NCI-H1930 (cell line): ENCODE measurements at places on chromosomes 12 and 14.

- no peak for DNase-seq
These were observed 671.5 kb downstream of the MED13L start for GRCh38 chr12:115606040-115606439.

- DNase-seq, result no peak
These were observed 1.5 kb downstream of the IRF2BPL start for GRCh38 chr14:77026930-77027537.

GRCh38 chr12:113462998-113463745 lies 8.5 kb downstream of the LHX5 start:
- DNase-seq, result no peak

DNA sequence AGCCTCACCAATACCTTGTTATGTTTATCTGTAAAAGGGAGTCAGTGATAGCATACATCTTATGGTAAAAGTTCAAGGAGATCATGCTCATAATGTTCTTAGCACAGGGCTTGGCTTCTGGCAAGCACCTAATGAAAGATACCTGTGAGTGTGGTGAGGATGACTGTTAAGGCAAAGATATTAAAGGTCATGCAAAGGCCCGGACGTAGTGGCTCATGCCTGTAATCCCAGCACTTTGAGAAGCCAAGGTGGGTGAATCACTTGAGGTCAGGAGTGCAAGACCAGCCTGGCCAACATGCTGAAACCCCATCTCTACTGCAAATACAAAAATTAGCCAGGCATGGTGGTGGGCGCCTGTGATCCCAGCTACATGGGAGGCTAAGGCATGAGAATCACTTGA lies 425.9 kb upstream of the TBX3 start:
- DNase-seq, result no peak

DNA sequence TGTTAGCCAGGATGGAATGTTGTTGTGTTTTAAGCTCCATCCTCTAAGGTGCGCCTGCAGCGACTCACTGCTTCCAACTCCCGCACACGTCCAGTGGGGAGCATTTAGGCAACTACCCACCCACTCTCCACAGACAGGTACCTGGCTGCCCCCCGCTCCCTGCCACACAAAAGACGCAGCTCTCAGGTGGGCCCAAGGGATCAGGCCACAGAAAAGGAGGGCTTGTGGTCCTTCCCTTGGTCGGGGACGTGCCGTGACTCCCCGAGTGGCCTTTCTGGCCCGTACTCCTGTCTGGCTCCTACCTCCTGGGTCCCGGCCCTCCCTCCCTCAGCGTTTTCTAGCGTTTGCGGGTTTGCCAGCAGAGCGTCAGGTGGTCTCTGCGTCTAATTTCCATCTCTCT lies 16.2 kb downstream of the TEDC1 start:
- no peak for DNase-seq

DNA sequence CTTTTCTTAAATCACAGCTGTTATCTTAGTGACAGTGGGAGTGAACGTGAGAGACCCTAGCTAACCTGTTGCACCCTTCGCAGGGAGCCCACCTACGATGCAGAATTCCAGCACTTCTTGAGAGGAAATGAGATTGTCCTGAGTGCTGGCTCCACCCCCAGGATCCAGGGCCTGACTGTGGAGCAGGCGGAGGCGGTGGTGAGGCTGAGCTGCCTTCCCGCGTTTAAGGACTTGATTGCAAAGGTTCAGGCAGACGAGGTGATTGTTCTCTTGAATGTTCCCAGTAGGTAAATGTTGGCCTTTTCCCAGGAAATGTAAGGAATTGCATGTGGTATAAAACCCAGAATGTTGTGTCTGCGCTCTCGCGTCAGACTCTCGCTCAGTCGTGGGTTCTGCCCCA lies 46.7 kb downstream of the HSP90AA1 start:
- DNase-seq, result no peak

DNA sequence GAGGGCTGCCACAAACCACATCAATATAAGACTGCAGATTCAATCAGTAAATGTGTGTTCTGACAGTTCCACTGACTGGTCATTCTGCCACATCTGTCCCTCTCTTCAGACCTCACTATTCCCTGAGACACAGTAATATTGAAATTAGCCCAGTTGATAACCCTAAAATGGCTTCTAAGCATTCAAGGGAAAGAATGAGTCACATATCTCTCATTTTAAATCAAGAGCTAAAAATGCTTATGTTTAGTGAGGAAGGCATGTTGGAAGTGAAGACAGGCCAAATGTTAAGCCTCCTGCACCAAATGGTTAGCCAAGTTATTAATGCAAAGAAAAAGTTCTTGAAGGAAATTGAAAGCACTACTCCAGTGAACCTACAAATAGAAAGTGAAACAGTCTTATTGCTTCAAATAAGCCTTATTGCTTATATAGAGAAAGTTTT lies 24.5 kb upstream of the KIF21A start:
- DNase-seq, result no peak

GRCh38 chr12:81597928-81598604 lies 161.1 kb downstream of the PPFIA2 start:
- DNase-seq, result no peak

- no peak for DNase-seq
These were observed 25.6 kb upstream of the SLC5A8 start for GRCh38 chr12:101235686-101236085.

GRCh38 chr12:75390156-75390898 lies 562 bp upstream of the GLIPR1L2 start:
- DNase-seq, result no peak

- DNase-seq, result peak; percentile 10
These were observed 12.0 kb upstream of the SLCO1B3 start for GRCh38 chr12:20798554-20798953.

- DNase-seq, result no peak
These were observed 111.9 kb downstream of the CCDC60 start for GRCh38 chr12:119446459-119446858.

DNA sequence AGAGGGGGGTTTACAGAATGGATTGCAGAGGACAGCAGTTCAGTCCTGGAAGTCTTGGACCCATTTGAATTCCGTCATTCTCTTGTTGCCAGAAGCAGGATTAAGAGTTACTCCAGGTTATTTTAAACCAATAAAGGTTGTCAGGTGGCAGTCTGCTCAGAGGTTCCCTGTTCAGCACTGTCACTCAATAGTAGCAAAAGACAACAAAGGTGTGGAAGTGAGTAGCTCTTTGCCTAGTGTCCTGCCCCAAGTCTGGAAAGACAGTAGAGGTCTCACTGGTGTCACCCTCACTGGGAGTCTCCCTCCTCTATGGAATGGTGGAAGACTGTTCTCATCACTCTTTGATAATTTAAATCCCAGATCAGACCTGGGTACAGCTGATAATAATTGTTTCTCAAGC lies 73.4 kb upstream of the PLEKHG3 start:
- DNase-seq, result no peak

GRCh38 chr12:70663838-70664237 lies 26.6 kb upstream of the PTPRB start:
- no peak for DNase-seq

DNA sequence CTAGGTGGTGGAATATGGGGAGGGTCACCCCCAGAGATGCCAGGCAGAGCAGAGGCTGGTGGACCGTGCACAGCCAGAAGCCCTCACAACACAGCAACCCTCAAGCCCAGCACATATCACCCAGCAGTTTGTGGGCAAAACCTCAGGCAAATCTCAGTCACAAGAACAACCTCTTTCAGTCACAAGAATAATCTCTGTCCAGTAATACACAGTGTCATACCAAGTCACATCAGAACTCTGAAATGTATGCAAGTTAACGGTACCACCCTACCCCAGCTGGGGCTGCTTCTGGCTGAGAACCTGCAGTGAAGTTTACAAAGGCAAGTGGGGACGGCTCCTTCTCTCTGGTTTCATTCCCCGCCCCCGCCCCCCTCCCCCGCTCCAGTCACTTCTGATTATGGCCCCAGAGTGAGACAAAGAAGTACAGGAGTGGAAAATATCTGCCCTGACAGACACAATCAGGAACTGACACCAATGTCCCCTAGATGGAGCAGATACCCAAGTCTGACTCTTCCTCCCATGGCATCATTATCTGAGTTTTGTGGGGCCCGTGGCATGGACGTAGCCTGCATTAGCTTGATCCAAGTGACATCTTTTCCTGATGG lies 480.9 kb upstream of the TMEM132C start:
- DNase-seq, result no peak

DNA sequence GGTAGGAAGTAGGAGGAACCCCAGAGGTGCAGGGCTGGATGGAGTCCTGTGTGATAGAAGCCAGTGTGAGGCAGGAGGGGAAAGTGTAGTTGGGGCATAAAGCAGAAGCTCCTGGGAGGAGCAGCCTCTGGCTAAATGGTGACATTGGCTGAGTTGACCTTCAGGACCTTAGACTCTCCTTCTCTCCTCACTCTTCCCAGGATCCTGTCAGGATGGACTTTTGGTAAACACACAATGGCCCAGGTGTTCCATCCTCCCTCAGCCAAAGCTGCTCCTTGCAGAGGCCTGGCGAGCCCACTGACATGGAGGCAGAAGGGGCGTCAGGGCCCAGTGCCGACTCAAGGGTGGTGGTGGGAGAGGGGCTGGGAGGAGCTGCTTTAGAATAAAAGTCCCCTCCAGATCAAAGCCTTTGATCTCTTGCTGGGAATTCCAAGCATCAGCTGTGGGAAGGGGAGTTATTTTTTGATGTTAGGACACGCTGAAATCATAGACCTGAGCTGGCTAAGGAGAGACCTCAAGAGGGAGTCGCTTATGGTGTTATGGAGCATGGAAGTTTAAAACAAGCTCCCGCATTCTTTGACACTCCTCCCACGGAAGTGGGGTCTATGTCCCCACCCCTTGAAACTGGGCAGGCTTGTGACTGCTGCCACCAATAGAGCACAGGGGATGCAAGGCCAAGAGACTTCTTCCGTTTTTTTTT lies 44.1 kb downstream of the SMIM41 start:
- DNase-seq, result no peak

DNA sequence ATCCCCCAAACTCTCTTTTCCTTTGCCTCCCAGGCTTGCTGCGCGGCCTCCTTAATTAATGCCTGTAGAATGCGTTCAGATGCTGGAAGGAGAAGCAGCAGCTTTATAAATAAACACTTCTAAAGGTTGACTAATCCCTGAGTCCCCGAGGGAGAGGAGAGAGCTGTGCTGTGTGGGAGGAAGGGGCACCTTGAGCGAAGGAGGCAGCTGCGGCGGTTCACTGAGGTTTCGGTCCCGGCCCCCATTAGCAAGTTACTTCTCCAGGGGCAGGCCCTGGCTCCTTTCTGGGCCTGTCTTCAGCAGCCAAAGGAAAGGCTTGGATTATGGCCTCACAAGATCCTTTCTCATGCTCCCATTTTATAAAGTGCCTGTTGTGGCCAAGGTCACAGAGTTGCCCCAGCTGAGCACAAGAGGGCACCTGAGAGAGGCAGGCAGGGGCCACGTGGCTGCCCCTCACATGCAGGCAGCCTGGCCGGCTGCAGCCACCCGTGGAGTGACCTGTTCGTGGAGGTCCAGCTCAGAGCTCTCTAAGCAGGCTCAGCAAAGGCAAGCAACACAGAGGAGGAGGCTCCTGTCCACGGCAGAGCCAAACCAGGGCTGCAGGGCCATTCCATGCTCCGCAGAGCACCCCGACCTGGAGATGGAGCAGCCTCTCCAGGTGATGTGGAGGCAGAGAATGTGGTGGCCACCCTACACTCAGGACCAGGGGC lies 15.0 kb upstream of the CACNA2D4 start:
- DNase-seq, result no peak

DNA sequence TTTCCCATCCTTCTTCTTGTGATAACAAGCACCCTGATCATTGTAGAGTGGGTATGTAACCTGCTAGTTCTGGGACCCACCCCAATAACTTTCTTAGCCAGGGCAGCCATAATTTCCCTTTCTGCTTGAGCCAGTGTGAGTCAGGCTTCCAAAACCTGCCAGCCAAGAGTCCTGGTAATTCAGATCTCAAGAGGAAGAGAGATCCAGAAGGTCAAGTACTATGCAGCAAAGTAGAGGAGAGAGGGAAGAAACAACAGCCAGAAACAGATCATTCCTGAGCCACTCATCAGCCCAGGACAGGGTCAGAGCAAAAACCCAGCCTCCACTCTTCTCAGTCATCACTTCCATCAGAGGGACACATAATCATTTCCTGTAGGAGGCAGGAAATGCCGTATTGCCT lies 182.0 kb downstream of the DICER1 start:
- DNase-seq, result no peak

- no peak for DNase-seq
These were observed 628 bp downstream of the SNRPF start for GRCh38 chr12:95859344-95859816.

GRCh38 chr12:54213079-54213478 lies 24.3 kb upstream of the SMUG1 start:
- no peak for DNase-seq

- DNase-seq, result no peak
These were observed 2.5 kb downstream of the TMEM253 start for GRCh38 chr14:21103411-21103709.

GRCh38 chr14:33794791-33795305 lies 156.0 kb downstream of the EGLN3 start:
- DNase-seq, result no peak
